ENCODE measurements at places on chromosomes 11 and 22. TPM values are rescaled to one million over a fixed set of nuclear protein-coding genes. Genes with fewer than 3 reads are reported as not detected.

PTH gene
- not detected for total RNA-seq

RASSF10 gene
- total RNA-seq = 5.6 TPM

KRTAP5-7 gene
- not detected for total RNA-seq

- no peak overlapping the region for H3K27ac ChIP-seq
- peaks cover 8% of the 10 kb centered on the region for H3K4me1 ChIP-seq
- no peak overlapping the region for H3K4me3 ChIP-seq
- no peaks in the 10 kb centered on the region for H3K36me3 ChIP-seq
These were observed 20.6 kb upstream of the MUC5B start for GRCh38 chr11:1202154-1202775.

- H3K4me1 ChIP-seq = peaks cover 10% of the 10 kb centered on the region
- H3K36me3 ChIP-seq = no peaks in the 10 kb centered on the region
- no peak for DNase-seq
- no peaks in the 10 kb centered on the region for H3K27me3 ChIP-seq
- no peak overlapping the region for H3K27ac ChIP-seq
These were observed 12.6 kb downstream of the ARHGAP8 start for GRCh38 chr22:44764974-44765373.

- H3K27ac ChIP-seq = no peak overlapping the region
- no peaks in the 10 kb centered on the region for H3K4me1 ChIP-seq
- no peaks in the 10 kb centered on the region for H3K27me3 ChIP-seq
- H3K36me3 ChIP-seq = no peaks in the 10 kb centered on the region
- no peak overlapping the region for H3K4me3 ChIP-seq
- no peak for DNase-seq
These were observed 341.1 kb upstream of the B3GAT1 start for GRCh38 chr11:134752964-134753770.

MYEOV gene
- total RNA-seq = 0.30 TPM

HBB gene
- 1,189 TPM for total RNA-seq

ENTHD1 gene
- not detected for total RNA-seq

GRCh38 chr11:15605094-15605493 lies 490.4 kb downstream of the INSC start:
- H3K27ac ChIP-seq = no peak overlapping the region
- no peak overlapping the region for H3K4me3 ChIP-seq
- H3K36me3 ChIP-seq = no peaks in the 10 kb centered on the region
- H3K27me3 ChIP-seq = no peaks in the 10 kb centered on the region
- no peaks in the 10 kb centered on the region for H3K4me1 ChIP-seq

DNA sequence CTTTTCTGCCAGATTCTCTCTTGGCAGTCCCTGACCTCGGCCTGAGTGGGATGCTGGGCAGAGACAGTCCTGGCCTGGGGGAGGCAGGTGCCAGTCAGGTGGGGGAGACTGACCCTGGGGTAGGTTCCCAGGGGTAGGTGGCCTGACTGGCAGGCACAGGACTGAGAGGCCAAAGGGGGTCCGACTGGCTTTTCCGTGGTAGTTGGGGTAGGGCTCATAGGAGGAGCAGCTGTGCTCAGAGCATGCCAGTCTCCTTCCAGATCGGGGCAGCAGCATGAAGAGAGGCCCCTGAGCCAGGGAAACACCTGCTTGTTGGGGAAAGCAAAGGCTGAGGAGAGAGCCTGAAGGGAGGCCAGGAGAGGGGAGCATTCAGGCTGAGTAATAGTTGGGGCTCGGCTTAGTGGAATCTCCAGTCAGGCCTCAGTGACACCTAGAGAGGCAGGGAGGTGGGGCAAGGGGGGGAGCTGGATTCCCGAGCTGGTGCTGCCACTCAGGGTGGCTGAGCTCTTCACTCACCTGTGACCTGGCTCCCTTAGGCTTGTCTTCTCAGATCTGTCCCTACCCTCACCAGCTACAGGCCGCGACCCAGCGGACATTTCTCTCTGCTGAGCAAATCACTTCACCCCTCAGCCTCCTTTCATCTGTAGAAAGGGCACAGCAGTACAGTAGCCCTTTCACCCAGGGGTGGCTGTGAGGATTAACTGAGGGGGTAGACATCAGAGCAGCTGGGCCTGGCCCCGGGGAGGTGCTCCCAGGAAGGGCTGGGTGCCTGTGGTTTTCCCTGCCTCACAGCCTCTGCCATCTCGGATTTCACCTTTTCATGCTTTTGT lies 26.2 kb downstream of the MCM5 start:
- H3K4me1 ChIP-seq = peaks cover 6% of the 10 kb centered on the region
- peaks cover 42% of the 10 kb centered on the region for H3K36me3 ChIP-seq
- H3K4me3 ChIP-seq = no peak overlapping the region
- no peak overlapping the region for H3K27ac ChIP-seq

- H3K4me3 ChIP-seq = no peak overlapping the region
- no peak overlapping the region for H3K27ac ChIP-seq
- H3K27me3 ChIP-seq = no peaks in the 10 kb centered on the region
These were observed 83.2 kb upstream of the TNRC6B start for GRCh38 chr22:40094485-40094884.

TMEM45B gene
- 13.1 TPM for total RNA-seq

DNA sequence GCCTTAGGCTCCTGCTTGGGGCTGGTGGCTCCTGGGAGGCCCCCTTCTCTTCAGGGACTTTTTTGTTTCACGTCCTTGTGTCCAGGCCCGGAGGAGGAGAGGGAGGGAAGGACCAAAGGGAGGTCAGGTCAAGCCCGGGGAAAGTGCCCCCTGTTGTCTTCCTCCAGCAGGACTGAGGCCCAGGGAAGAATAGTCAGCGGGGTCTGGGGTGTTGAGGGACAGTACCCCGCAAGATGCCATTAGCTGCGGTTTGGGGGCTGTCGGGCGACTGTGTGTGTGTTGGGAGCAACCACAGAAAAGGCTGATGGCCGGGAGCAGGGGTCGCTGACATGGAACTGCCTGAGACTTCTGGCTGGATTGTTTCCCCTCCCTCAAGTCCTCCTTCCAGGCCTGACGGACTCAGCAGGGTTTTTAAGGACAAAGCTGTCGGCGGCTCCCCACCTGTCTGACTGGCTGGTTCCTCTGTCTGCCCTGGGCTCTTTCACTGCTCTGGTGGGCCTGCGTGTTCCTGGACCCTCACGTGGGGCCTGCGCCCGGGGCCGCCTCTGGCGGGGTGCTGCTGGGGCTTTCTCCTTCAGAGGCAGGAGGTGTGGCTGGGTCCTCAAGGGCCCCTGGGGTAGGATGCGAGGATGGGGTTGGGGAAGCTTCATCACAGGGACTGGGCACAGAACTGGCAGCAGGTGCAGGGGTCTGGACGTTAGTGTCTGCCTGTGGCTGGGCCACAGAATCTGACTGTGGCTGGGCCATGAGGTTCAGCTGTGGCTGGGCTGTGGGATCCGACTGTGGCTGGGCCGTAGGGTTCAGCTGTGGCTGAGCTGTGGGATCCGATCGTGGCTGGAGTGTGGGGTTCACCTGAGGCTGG lies 1.5 kb downstream of the GPR152 start:
- no peak overlapping the region for H3K4me3 ChIP-seq
- peak; percentile 76 for DNase-seq
- peak overlapping the region; percentile 64 for H3K27ac ChIP-seq
- peaks cover 7% of the 10 kb centered on the region for H3K4me1 ChIP-seq
- no peaks in the 10 kb centered on the region for H3K27me3 ChIP-seq

NCF4 gene
- total RNA-seq = 43.3 TPM

BAD gene
- total RNA-seq = 85.8 TPM

- no peak overlapping the region for H3K4me3 ChIP-seq
- DNase-seq = no peak
- no peaks in the 10 kb centered on the region for H3K27me3 ChIP-seq
- peaks cover 36% of the 10 kb centered on the region for H3K4me1 ChIP-seq
- H3K36me3 ChIP-seq = no peaks in the 10 kb centered on the region
- H3K27ac ChIP-seq = no peak overlapping the region
These were observed 2.0 kb downstream of the KCNE3 start for GRCh38 chr11:74465291-74465708.

- H3K27ac ChIP-seq = no peak overlapping the region
- H3K36me3 ChIP-seq = no peaks in the 10 kb centered on the region
- no peaks in the 10 kb centered on the region for H3K27me3 ChIP-seq
- H3K4me1 ChIP-seq = no peaks in the 10 kb centered on the region
- no peak for DNase-seq
These were observed 76.7 kb upstream of the SYT9 start for GRCh38 chr11:7175007-7175406.

GRCh38 chr11:120517801-120518291 lies 6.3 kb downstream of the GRIK4 start:
- peaks cover 6% of the 10 kb centered on the region for H3K4me1 ChIP-seq
- H3K4me3 ChIP-seq = no peak overlapping the region
- H3K36me3 ChIP-seq = no peaks in the 10 kb centered on the region
- H3K27me3 ChIP-seq = no peaks in the 10 kb centered on the region

- H3K4me1 ChIP-seq = no peaks in the 10 kb centered on the region
- no peak overlapping the region for H3K27ac ChIP-seq
- peaks cover 54% of the 10 kb centered on the region for H3K36me3 ChIP-seq
- H3K4me3 ChIP-seq = no peak overlapping the region
- DNase-seq = peak; percentile 48
These were observed 8.2 kb downstream of the C11orf24 start for GRCh38 chr11:68263444-68264035.

- no peaks in the 10 kb centered on the region for H3K4me1 ChIP-seq
- no peak for DNase-seq
- H3K27me3 ChIP-seq = no peaks in the 10 kb centered on the region
- no peak overlapping the region for H3K4me3 ChIP-seq
- no peak overlapping the region for H3K27ac ChIP-seq
These were observed 93.2 kb downstream of the GGTLC2 start for GRCh38 chr22:22737590-22737989.

DNA sequence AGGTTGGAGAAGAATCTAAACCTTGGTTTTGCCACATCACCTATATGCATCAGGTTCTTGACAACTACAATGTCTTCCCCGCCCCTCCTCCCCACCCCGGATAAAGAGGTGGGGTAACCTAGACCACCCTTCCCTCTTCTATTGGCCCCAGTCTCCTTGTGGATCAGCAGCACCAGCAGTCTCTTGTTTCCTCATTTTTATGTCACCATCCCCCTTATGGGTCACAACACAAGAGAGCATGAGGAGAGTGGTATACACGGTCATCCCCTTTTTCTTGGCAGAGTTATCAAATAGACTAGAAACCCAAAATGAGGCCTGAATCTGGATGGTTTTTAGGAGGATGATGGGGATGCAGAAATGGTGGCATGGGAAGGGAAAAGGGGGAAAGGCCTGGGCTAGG lies 1.2 kb downstream of the MS4A4E start:
- H3K27me3 ChIP-seq = no peaks in the 10 kb centered on the region
- H3K27ac ChIP-seq = no peak overlapping the region
- peak overlapping the region; percentile 1 for H3K4me3 ChIP-seq
- no peaks in the 10 kb centered on the region for H3K4me1 ChIP-seq

GRCh38 chr22:25970374-25970911 lies 198.8 kb upstream of the SEZ6L start:
- H3K4me1 ChIP-seq = no peaks in the 10 kb centered on the region
- DNase-seq = no peak
- H3K36me3 ChIP-seq = no peaks in the 10 kb centered on the region
- H3K27ac ChIP-seq = no peak overlapping the region

CEP126 gene
- total RNA-seq = 11.5 TPM

AGBL2 gene
- 1.6 TPM for total RNA-seq

- H3K36me3 ChIP-seq = no peaks in the 10 kb centered on the region
- no peak for DNase-seq
- no peaks in the 10 kb centered on the region for H3K27me3 ChIP-seq
- no peak overlapping the region for H3K27ac ChIP-seq
These were observed 28.7 kb upstream of the RTL6 start for GRCh38 chr22:44526779-44527126.

ANKK1 gene
- total RNA-seq = 2.7 TPM

INSC gene
- not detected for total RNA-seq

IL17REL gene
- not detected for total RNA-seq

DNA sequence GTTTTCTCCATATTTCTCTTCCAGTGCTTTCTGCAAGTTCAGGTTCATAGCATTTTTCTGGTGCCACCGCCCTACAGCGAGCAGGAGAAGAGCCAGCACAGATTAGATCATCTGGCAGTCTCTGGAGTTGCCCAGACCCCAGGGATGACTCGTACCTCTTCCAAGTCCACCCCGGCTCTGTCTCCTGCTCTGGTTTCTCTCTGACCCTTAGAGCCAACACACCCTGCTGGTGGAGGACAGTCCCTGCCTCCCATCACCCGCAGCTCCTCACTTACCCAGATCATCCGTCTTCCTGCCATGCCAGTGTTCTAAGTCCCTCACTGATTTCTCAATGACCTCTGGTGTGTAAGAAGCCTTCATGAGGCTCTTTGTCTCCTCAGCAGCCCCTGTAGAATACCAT lies 28.0 kb downstream of the TST start:
- no peak overlapping the region for H3K4me3 ChIP-seq
- H3K27ac ChIP-seq = no peak overlapping the region
- no peaks in the 10 kb centered on the region for H3K27me3 ChIP-seq
- no peaks in the 10 kb centered on the region for H3K36me3 ChIP-seq
- H3K4me1 ChIP-seq = no peaks in the 10 kb centered on the region

- H3K36me3 ChIP-seq = no peaks in the 10 kb centered on the region
- DNase-seq = no peak
- H3K4me1 ChIP-seq = no peaks in the 10 kb centered on the region
- H3K27ac ChIP-seq = no peak overlapping the region
- H3K27me3 ChIP-seq = no peaks in the 10 kb centered on the region
- no peak overlapping the region for H3K4me3 ChIP-seq
These were observed 52.3 kb downstream of the CCDC34 start for GRCh38 chr11:27310707-27311106.

GAS2L1 gene
- total RNA-seq = 63.4 TPM

- no peaks in the 10 kb centered on the region for H3K27me3 ChIP-seq
- H3K27ac ChIP-seq = no peak overlapping the region
- DNase-seq = no peak
- H3K4me3 ChIP-seq = no peak overlapping the region
- no peaks in the 10 kb centered on the region for H3K36me3 ChIP-seq
These were observed 926.3 kb downstream of the OPCML start for GRCh38 chr11:132605825-132606570.

SLC7A4 gene
- total RNA-seq = not detected

All from upper lobe of left lung (tissue), 6 donors.